ENCODE measurements at places on chromosomes 6 and 20. TPM values are rescaled to one million over a fixed set of nuclear protein-coding genes. Genes with fewer than 3 reads are reported as not detected.

- no peaks in the 10 kb centered on the region for H3K4me1 ChIP-seq
- no peak overlapping the region for H3K4me3 ChIP-seq
- no peak for DNase-seq
These were observed 81.9 kb downstream of the PHACTR2 start for GRCh38 chr6:143759666-143760065.

- H3K27me3 ChIP-seq, result no peaks in the 10 kb centered on the region
- H3K36me3 ChIP-seq, result no peaks in the 10 kb centered on the region
- H3K27ac ChIP-seq, result no peak overlapping the region
- H3K4me1 ChIP-seq, result no peaks in the 10 kb centered on the region
These were observed 160.1 kb downstream of the SASH1 start for GRCh38 chr6:148502773-148503135.

DNA sequence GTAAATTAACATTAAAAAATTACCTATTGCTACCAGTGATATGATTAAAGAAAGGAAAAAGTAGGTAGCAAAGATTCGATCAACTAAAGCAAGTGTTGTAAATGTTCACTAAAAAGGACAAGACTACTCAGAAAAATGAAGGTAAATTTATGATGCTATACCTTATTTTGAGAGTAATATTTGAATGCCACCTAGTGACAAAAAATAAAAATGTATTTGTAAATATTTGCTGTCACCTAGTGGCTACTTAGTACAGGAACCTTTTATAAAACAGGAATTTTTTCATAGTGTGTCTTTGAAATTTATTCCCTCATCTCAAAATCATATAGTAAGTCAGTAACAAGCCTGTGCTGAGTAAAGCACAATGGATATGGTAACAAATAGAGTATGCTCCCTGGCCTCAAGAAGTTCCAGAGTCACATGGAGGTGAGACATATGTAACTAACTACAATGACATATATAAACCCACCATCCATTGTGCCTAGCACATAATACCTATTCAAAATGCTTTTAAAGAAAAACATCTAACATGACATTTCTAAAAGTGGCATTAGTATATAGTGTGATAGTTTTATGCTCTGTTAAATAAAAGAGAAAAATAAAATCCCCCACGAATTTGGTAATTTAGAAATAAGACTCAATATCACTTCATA is 193.1 kb upstream of the SIM1 start:
- H3K4me3 ChIP-seq, result no peak overlapping the region
- no peaks in the 10 kb centered on the region for H3K36me3 ChIP-seq
- H3K27ac ChIP-seq, result no peak overlapping the region
- H3K27me3 ChIP-seq, result no peaks in the 10 kb centered on the region
- no peak for DNase-seq

RNF182 gene
- not detected for total RNA-seq

GRCh38 chr6:11878029-11878428 is 99.4 kb upstream of the ADTRP start:
- no peak overlapping the region for H3K4me3 ChIP-seq
- no peak overlapping the region for H3K27ac ChIP-seq
- no peak for DNase-seq
- no peaks in the 10 kb centered on the region for H3K36me3 ChIP-seq

- peaks cover 14% of the 10 kb centered on the region for H3K27me3 ChIP-seq
- peaks cover 3% of the 10 kb centered on the region for H3K4me1 ChIP-seq
- no peak for DNase-seq
- H3K27ac ChIP-seq, result no peak overlapping the region
- peak overlapping the region; percentile 41 for H3K4me3 ChIP-seq
These were observed 93.9 kb downstream of the RNASET2 start for GRCh38 chr6:166862287-166862977.

DNA sequence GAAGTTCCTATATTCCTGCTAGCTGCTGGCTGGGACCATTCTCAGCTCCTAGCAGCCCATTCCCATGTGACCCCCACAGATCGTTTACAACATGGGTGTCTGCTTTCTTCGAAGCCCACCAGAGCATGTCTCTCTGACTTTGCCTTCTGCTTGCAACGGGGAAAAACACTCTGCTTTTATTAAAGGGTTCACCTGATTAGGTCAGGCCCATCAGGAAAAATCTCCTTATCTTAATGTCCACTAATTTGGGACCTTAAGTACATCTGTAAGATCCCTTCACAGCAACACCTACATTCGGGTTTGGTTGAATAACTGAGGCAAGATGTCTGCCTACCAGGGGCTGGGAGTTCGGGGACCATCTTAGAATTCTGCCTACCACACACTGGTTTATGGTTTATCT is 496.9 kb downstream of the CDKAL1 start:
- no peaks in the 10 kb centered on the region for H3K27me3 ChIP-seq
- H3K4me1 ChIP-seq, result no peaks in the 10 kb centered on the region
- H3K27ac ChIP-seq, result no peak overlapping the region
- no peak for DNase-seq
- H3K36me3 ChIP-seq, result no peaks in the 10 kb centered on the region

PROCR gene
- total RNA-seq, result 9.8 TPM

DNA sequence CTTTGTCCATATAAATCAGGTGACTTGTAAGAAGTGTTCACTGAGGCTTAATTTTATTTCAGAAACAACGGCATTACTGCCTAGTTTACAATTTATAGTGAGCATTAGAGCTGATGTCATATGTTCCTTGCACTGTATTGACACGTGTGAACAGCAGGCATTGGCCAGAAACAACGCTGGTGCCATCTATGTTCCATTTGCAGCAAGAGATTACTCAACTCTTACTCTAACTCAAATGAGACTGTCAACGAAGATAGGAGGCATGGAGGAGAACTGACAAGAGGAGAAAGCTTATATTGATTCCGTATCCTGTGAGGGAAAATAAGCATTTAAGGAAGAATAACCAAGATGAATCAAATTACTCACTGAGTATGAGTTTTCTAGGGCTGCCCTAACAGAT is 48.4 kb downstream of the MTFR2 start:
- no peak for DNase-seq
- H3K27me3 ChIP-seq, result no peaks in the 10 kb centered on the region
- no peak overlapping the region for H3K4me3 ChIP-seq
- H3K27ac ChIP-seq, result no peak overlapping the region
- no peaks in the 10 kb centered on the region for H3K36me3 ChIP-seq

- H3K27me3 ChIP-seq, result no peaks in the 10 kb centered on the region
- H3K36me3 ChIP-seq, result no peaks in the 10 kb centered on the region
- peaks cover 16% of the 10 kb centered on the region for H3K4me1 ChIP-seq
- DNase-seq, result peak; percentile 83
- H3K4me3 ChIP-seq, result peak overlapping the region; percentile 80
- peak overlapping the region; percentile 98 for H3K27ac ChIP-seq
These were observed 2.1 kb downstream of the VEGFA start for GRCh38 chr6:43771858-43772680.

- no peaks in the 10 kb centered on the region for H3K36me3 ChIP-seq
- no peak overlapping the region for H3K4me3 ChIP-seq
These were observed 152.5 kb upstream of the ECI2 start for GRCh38 chr6:4287811-4288244.

TRIM10 gene
- 3.9 TPM for total RNA-seq

TPD52L1 gene
- total RNA-seq, result 15.5 TPM

ADGB gene
- 0.57 TPM for total RNA-seq

- H3K27me3 ChIP-seq, result no peaks in the 10 kb centered on the region
- H3K27ac ChIP-seq, result no peak overlapping the region
- DNase-seq, result no peak
- no peaks in the 10 kb centered on the region for H3K4me1 ChIP-seq
- no peaks in the 10 kb centered on the region for H3K36me3 ChIP-seq
- no peak overlapping the region for H3K4me3 ChIP-seq
These were observed 31.9 kb downstream of the HIVEP2 start for GRCh38 chr6:142913036-142913510.

- no peaks in the 10 kb centered on the region for H3K36me3 ChIP-seq
- H3K4me1 ChIP-seq, result no peaks in the 10 kb centered on the region
- no peak overlapping the region for H3K4me3 ChIP-seq
- H3K27ac ChIP-seq, result peak overlapping the region; percentile 67
- H3K27me3 ChIP-seq, result no peaks in the 10 kb centered on the region
- DNase-seq, result no peak
These were observed 9.9 kb downstream of the LAMA5 start for GRCh38 chr20:62357187-62357667.

GPR31 gene
- not detected for total RNA-seq

IPCEF1 gene
- total RNA-seq, result 1.2 TPM

DNA sequence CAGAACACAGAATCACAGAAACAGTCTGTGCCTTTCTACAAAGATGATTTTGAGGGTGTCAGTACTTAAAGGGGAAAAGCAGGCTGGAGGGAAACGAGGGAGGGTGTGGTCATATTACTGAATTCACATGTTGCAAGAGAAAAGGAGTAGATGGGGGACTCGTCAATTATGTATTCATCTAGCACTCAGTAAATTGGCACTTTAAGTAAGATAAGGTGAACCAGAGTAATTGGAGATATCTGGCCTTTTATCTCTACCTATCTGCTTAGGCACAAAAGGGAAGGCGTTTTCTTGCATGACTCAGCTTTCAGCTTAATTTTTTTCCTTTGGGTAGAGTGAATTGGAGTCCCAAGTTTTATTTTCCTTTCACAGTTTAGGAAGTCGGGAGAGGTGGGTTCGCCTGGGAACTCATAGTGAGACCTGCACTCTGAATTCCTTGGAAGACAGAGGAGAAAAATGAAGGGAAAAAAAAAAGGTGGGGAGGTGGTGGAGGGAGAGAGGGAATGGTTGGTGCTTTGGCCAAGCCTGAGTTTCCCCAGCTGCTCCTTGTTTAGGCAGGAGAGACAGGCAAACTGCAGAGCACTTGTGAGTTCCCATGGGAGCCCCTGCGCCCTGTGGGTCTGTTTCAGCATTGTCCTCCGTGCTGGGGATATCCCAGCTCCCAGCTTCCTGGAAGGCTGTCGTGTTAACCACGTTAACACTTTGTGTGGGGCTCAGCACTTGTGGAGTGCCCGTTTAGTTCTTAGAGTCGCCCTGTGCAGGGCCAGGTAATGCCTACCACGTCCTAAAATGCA is 19.7 kb upstream of the GTSF1L start:
- no peak overlapping the region for H3K4me3 ChIP-seq
- peaks cover 5% of the 10 kb centered on the region for H3K4me1 ChIP-seq
- no peak overlapping the region for H3K27ac ChIP-seq
- no peaks in the 10 kb centered on the region for H3K27me3 ChIP-seq

GRCh38 chr6:34128045-34128444 is 17.8 kb downstream of the GRM4 start:
- no peak overlapping the region for H3K4me3 ChIP-seq
- no peak overlapping the region for H3K27ac ChIP-seq
- H3K4me1 ChIP-seq, result no peaks in the 10 kb centered on the region
- H3K36me3 ChIP-seq, result no peaks in the 10 kb centered on the region
- no peak for DNase-seq

- no peaks in the 10 kb centered on the region for H3K36me3 ChIP-seq
- no peak overlapping the region for H3K27ac ChIP-seq
- no peaks in the 10 kb centered on the region for H3K27me3 ChIP-seq
- no peak overlapping the region for H3K4me3 ChIP-seq
These were observed 75.1 kb upstream of the MC3R start for GRCh38 chr20:56173438-56173837.

DNA sequence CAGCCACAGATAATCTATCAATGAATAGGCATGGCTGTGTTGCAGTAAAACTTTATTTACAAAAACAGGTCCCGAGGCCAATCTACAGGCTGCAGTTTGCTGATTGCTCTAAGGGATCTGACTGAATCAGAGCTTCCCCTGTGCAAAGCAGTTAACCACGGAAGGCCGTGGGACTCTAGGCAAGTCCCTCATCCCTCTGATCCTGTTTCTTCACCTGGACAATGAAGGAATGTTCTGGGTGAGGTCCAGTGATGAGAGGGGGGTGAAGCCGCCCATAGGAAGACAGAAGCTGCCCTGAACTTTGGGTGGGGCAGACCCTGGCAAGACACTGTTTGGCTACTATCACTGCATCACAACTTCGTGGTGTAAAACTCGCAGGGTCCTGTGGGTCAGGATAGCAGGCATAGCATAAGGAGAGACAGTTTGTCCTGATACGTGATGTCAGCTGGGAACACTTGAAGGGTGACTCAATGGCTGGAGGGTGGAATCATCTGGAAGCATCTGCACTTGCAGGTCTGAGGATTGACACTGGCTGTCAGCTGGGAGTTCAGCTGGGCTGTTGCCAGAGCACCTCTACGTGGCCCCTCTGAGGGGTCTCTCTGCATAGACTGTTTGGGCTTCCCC is 33.3 kb upstream of the TGM2 start:
- no peaks in the 10 kb centered on the region for H3K27me3 ChIP-seq
- H3K27ac ChIP-seq, result no peak overlapping the region
- H3K4me3 ChIP-seq, result no peak overlapping the region

DNA sequence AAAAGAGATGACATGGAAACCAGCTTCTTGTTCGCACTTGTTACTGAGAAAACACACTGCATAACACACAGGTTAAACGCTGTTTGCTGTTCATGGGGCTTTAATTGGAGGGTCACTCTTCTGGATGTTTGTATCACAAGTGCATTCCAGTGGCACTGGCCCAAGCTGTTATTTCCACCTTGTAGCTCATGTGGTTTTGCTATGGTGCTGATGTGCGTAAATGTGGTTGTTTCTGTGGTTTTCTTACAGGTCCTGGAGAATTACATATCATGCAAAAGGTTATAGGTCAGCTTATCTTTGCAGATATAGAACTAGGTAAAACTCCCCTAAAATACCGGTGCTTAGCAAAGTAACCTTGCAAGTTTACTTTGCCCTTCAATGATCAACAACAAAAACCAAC is 89.3 kb upstream of the AHI1 start:
- H3K27me3 ChIP-seq, result no peaks in the 10 kb centered on the region
- no peak overlapping the region for H3K27ac ChIP-seq
- H3K36me3 ChIP-seq, result no peaks in the 10 kb centered on the region
- H3K4me3 ChIP-seq, result no peak overlapping the region

GRCh38 chr6:72464246-72464645 is 157.6 kb upstream of the KCNQ5 start:
- H3K27me3 ChIP-seq, result no peaks in the 10 kb centered on the region
- H3K27ac ChIP-seq, result no peak overlapping the region
- H3K36me3 ChIP-seq, result no peaks in the 10 kb centered on the region
- no peak for DNase-seq

- H3K27me3 ChIP-seq, result no peaks in the 10 kb centered on the region
- no peak overlapping the region for H3K27ac ChIP-seq
- DNase-seq, result no peak
- no peaks in the 10 kb centered on the region for H3K4me1 ChIP-seq
- H3K36me3 ChIP-seq, result no peaks in the 10 kb centered on the region
- H3K4me3 ChIP-seq, result no peak overlapping the region
These were observed 78.0 kb upstream of the ELOVL5 start for GRCh38 chr6:53426667-53427270.

- no peak overlapping the region for H3K27ac ChIP-seq
- H3K4me3 ChIP-seq, result no peak overlapping the region
- no peak for DNase-seq
- H3K4me1 ChIP-seq, result no peaks in the 10 kb centered on the region
- H3K36me3 ChIP-seq, result no peaks in the 10 kb centered on the region
- H3K27me3 ChIP-seq, result no peaks in the 10 kb centered on the region
These were observed 28.9 kb upstream of the ZNF292 start for GRCh38 chr6:87126501-87126900.

FABP7 gene
- not detected for total RNA-seq

C20orf173 gene
- total RNA-seq, result not detected

ADGRG6 gene
- total RNA-seq, result 17.0 TPM

- no peak overlapping the region for H3K4me3 ChIP-seq
- DNase-seq, result no peak
- no peaks in the 10 kb centered on the region for H3K4me1 ChIP-seq
- H3K36me3 ChIP-seq, result no peaks in the 10 kb centered on the region
These were observed 8.4 kb upstream of the IRF4 start for GRCh38 chr6:382883-383810.

- H3K36me3 ChIP-seq, result no peaks in the 10 kb centered on the region
- H3K4me1 ChIP-seq, result peaks cover 8% of the 10 kb centered on the region
- peak; percentile 68 for DNase-seq
- H3K4me3 ChIP-seq, result peak within 1 kb of the TSS; percentile 80
These were observed at the start of gene ATXN1 for GRCh38 chr6:16760516-16761470. Gene ATXN1, minus strand, starts transcription at chr6:16761460.

GRCh38 chr20:25033924-25034300 is 24.0 kb downstream of the ACSS1 start:
- peaks cover 35% of the 10 kb centered on the region for H3K4me1 ChIP-seq
- H3K36me3 ChIP-seq, result no peaks in the 10 kb centered on the region
- no peak overlapping the region for H3K4me3 ChIP-seq
- DNase-seq, result no peak
- no peak overlapping the region for H3K27ac ChIP-seq
